ENCODE measurements at places on chromosomes 7 and 10.

DNA sequence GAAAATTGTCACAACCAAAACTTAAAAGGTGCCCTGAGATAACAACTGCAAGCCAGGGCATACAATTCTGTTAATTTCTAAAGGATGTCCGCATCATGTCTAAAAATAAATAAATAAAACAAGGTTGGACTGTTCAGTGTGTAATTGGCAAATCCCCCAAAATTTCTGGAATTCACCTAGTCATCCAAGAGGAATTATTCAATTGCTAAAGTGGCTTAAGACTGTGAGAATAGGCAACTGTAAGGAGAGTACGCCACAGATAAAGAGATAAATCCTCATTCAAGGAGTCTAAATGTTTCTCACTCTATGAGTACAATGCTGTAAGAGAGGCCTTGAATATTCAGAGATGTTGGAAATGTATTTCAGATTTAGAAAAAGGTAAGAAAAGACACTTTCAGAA, 37.2 kb downstream of the PIK3AP1 start:
- DNase-seq: no peak

DNA sequence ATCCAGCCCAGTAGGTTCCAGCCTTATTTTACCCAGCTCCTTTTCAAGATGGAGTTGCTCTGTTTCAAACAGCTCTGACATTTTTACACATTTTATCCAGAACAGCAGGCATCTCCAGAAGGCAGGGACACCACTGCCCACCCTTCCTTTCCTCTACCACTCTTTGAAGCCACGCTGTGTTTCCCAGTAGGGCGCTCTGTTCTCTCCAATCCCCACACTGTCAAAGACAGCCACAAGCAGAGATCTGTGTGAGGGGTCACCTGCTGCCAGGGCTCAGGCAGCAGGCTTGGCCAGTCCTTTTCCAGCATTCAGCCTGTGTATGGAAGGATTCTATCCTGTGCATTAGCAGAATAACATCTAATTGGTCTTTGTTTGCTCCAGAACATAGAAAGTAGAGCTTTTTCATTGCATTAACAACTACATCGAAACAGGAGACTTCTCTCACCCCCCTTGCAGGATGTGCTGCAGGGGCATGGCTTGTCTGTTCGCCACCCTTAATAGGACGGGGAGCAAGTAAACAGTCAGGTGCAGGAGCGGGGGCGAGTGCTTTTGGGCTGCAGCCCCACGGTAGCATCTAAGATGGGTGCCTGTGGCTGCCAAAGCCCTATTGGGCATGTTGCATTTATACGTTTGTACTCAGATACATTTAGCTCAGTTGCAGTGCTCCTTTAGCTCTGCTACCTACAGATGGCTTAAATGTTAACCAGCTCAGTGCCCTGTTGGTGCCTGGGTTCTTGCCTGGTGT, 326.1 kb downstream of the GALNT17 start:
- DNase-seq: no peak

GRCh38 chr10:78732381-78732780, 336.4 kb upstream of the ZMIZ1 start:
- no peak for DNase-seq

DNA sequence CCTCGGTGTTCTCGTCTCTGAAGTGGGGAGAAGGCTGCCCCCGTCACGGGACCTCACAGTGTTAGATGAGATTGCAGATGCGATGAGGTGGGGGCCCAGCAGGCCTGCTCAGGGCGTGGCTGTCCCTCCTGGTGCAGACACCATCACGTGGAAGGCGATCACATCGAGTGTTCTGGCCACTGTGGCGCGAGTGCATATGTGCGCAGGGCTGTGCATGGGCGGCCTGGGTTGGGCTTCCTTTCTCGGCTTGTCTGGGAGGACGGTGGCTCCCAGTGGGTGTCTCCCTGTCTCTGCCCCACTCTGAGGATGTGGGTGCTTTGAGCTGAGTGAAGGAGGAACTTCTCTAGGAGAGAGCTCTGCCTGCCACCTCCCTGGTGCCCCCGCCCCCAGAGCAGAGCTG, 83.1 kb downstream of the LHPP start:
- no peak for DNase-seq

DNA sequence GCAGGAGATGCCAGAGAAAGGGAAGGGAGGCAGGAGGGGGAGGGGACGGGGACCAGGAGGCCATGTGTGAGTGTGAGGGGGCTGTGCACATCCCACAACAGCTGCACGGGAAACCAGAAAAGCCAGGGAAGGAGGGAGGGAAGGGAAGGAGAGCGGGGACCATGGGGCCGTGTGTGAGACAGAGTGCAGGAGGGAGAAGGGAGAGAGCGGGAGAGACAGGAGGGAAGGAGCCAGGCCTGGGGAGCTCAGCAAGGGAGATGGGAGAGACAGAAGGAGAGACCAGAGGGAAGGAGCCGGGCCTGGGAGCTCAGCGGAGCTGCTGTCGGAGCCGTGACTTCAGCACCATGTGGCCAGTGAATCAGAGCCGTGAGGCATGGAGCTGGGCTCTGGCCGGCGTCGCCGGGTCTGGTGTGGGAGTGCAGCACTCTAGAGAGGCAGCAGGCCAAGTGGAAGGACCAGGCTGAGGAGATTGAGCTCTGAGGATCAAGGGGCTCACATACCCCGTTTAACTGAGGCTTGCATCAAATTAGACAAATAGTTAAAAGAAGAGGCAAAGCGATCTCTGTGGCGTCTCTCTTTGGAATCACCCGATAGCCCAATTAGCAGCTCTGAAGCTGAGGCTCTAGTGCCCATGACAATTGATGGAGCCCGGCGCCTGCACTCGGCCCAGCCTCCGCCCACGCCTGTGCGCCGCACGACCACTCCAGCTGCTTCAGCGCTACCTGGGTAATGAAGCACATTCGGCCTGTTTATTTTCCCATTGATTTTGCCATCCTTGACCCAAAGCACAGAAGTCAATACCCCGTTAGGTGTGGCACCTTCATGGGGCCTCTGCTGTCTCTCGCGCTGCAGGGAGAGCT, 150.4 kb downstream of the MAD1L1 start:
- DNase-seq: no peak

GRCh38 chr7:84446991-84447480, 252.4 kb upstream of the SEMA3A start:
- no peak for DNase-seq

- no peak for DNase-seq
Measured at GRCh38 chr10:79056361-79056735, 12.4 kb upstream of the ZMIZ1 start.

DNA sequence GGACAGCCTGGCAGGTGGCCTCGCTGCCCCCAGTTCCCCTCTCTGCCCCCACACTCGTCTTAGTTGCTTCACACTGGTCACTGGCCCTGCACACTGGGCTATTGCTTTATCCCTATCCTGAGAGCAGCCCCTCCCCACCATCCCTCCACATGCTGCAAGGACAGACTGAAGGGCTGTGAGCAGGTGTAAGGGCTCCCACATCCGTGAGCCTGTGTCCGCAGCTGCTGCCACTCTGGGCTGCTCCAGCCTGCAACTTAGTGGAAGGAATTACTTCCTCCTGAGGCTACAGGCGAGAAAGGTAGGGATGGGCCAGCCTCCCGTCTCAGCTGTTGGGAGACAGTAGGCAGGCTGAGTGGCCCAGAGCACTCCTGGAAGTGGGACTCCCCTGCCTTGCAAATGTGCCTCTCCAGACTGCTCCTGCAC, 3.8 kb downstream of the RARRES2 start:
- DNase-seq: no peak

- no peak for DNase-seq
Measured at GRCh38 chr7:96306385-96307125, 15.3 kb downstream of the SLC25A13 start.

Data from bronchial epithelial cell (primary cell).